Activated CD4-positive, alpha-beta memory T cell treated with anti-CD3 and anti-CD28 coated beads, Interleukin-2, amount 10 ng/mL, durations not matched to agents 7 days and 5 days (primary cell): ENCODE measurements at places on chromosomes 13 and 19.

GRCh38 chr13:113845055-113845454 lies 18.8 kb downstream of the GAS6 start:
- no peak for DNase-seq

DNA sequence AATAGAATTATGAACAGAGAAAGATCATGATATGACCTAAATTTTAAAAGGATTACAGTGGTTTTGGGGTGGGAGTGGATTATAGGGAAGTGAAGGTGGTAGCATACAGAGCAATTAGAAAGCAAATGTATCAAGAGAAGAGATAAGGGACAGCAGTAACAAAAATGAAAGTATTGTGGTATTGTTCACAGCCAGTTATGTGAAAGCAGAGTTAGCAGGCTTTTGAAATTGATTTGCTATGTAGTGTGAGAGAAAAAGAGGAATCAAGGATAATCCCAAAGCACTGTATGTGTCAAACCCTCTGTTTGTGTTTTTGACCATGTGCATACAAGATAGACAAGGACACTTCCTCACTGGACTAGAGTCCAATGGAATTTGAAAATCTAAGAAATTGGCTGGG lies 1721.4 kb downstream of the PCDH9 start:
- no peak for DNase-seq

DNA sequence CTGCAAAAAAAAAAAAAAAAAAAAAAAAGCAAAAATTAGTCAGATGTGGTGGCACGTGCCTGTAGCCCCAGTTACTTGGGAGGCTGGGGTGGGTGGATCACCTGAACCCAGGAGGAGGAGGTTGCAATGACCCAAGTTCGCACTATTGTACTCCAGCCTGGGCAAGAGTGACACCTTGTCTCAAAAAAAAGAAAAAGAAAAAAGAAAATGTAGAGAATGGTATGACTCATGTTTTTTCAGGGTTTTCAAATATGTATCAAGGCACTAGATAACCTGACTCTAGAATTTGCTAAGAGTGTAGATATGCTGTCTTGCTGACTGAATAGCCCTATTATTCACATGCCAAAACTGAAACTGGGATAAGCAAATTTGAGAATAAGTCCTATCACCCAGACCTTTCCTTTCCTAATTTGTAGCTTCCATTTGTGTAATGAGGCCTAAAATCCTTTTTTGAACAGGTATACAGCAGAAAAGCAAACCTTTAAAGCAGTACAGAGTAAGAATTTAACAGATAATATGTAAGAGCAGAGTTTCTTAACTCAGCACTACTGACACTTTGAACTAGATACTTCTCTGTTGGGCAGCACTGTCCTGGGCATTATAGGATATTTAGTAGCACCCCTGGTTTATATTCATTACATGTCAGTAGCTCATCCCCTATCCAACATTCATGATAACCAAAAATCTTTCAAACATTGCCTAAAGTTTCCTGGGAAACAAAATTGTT lies 108.6 kb downstream of the ELF1 start:
- DNase-seq, result no peak

DNA sequence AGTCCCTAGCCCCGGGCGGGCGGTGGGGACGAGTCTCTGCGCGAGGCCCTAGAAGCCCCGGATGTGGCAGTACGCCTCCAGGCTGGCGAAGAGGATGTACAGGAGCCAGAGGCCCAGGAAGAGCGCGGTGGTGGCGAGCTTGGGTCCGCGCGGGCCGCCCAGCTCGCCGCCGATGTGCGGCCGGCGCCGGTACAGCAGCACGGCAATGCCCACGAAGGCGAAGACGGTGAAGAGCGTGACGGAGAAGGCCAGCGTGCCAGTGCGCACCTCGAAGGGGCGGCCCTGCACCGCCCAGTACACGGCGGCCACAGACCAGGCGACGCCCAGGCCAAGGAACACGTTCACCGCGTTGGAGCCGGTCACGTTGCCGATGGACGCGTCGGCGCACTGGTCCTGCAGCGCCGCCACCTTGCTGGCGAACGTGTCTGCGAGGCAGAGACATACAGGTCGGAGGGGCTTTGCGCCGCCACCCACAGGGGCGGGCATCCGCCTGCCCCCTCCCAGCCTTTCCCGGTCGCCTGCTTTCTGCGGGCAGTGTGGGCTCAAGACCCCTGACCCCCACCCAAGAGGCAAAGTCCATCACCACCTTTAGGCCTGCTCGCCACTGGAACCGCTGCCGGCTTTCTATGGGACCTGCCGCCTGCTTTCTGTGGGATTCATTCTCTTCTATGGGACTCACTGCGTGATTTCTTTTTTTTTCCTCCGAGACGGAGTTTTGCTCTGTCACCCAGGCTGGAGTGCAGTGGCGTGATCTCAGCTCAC lies 10.9 kb upstream of the MEIS3 start:
- DNase-seq, result peak; percentile 60

GRCh38 chr19:41895745-41896580 lies 13.0 kb downstream of the ARHGEF1 start:
- DNase-seq, result no peak

GRCh38 chr13:76696370-76696769 lies 189.8 kb downstream of the KCTD12 start:
- DNase-seq, result no peak

DNA sequence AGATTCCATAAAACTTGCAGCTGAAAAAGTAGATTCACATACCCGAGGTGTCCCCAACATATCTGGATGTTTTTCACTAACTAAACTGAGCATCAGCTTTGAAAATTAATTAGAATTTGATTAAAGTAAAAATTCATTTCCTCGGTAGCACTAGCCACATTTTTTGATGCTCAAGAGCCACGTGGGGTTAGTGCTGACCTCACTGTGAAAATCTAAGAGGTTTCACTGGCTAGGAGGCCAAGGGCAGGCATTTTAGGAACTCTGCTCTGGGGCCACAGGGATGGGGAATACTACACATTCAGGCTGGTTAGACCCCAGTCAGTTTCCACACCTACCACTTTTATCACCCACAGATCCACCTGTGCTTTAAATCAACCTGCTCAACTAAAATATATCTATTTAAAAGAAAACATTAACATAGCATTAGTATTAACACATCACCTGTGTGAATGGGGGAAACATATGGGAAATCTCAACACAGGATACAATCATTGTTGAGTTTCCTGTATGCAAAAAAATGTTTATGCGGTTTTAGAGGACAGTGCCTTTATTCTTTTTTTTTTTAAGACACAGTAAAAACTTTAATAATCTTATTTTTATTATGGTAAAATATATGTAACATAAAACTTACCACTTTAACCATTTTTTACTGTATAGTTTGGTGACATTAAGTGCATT lies 45.5 kb downstream of the BRD4 start:
- no peak for DNase-seq

DNA sequence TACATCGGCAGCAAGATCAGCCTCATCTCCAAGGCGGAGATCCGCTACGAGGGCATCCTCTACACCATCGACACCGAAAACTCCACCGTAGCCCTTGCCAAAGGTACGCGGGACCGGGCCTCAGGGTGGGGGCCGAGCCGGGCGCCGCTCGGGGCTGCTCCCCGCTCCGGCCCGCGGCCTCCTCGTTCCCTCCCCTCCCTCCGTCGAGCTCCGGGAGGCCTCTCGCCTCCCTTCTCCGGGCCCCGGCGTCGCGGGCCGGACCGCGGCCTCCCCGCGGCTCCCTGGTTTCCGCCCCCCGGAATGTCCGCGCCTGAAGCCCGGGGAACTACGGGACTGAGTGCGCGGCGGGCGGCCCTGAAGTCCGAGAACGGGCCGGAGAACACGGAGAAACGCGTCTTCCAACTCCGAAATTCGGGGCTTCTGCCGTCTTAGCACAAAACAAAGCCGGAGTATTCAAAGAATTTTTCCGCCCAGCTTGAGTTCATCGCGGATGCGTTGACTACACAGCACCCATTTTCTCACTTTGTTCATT lies 423 bp downstream of the LSM14A start:
- DNase-seq, result no peak

- peak; percentile 35 for DNase-seq
Observed at GRCh38 chr19:28727480-28728159, 485.3 kb downstream of the UQCRFS1 start.

DNA sequence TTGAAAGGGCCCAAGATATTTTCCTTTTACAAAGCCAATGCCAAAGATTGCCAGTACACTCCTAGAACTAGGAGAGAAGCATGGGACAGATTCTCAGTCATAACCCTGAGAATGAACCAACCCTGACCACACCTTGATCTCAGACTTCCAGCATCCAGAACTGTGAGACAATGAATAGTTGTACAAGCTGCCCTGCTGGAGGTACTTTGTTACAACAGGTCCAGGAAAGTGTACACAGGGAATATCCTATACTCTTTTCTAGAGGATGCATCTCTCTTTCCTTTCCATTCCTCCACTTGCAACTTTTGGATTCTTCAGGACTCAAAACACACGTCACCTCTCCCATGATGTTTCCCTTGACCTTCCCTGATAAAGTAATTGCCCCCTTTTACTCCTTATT lies 325.7 kb downstream of the RFC3 start:
- no peak for DNase-seq

- peak; percentile 26 for DNase-seq
Observed at GRCh38 chr13:46831588-46832194, 34.7 kb upstream of the ESD start.

GRCh38 chr19:47499371-47499770 lies 15.4 kb upstream of the KPTN start:
- DNase-seq, result no peak

DNA sequence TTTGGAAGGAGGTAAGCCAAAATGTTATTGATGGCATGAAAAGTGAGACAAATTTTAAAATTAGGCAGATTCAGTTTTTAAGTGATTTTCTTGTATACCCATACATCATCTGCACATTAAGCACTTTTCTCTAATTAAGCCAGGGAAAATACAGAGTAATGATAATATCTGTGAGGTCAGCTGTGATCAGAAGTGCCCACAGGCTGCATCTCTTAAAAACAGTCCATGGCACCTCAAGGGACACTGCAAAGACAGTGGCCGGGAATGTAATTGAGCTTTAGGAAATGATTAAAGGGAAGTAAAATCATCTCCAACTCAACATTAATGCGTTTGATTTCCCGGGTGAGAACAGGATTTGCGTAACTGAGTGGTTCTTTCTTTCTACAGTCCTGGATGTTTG lies 2.0 kb downstream of the COL4A1 start:
- DNase-seq, result no peak

GRCh38 chr13:90800082-90800746 lies 547.3 kb upstream of the MIR17HG start:
- DNase-seq, result no peak

GRCh38 chr13:103238441-103238840 lies 172.2 kb upstream of the SLC10A2 start:
- DNase-seq, result no peak

GRCh38 chr13:94182185-94182761 lies 297.2 kb downstream of the DCT start:
- DNase-seq, result no peak

- DNase-seq, result no peak
Observed at GRCh38 chr13:103730407-103730806, 664.2 kb upstream of the SLC10A2 start.

GRCh38 chr19:2210987-2211740 lies 25.0 kb downstream of the PLEKHJ1 start:
- no peak for DNase-seq

GRCh38 chr13:95176611-95177259 lies 124.5 kb downstream of the ABCC4 start:
- no peak for DNase-seq

DNA sequence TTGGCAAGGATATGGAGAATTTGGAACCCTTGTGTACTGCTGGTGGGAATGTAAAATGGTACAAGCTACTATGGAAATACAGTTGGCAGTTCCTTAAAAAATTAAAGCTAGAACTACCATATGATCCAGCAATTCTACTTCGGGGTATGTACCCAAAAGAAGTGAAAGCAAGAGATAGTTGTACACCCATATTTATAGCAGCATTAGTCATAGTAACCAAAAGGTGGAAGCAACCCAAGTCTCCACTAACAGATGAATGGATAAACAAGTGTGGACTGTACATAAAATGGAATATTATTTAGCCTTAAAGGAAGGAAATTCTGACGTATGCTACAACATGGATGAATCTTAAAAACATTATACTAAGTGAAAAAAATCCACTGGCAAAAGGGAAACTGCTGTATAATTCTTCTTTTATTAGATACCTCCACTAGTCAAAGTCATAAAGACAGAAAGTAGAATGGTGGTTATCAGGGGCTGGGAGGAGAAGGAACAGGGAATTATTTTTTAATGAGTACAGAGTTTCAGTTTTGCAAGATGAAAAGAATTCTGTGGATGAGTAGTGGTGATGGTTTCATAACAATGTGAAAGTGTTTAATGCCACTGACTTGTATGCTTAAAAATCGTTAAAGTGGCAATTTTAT lies 141.6 kb downstream of the RXFP2 start:
- no peak for DNase-seq

DNA sequence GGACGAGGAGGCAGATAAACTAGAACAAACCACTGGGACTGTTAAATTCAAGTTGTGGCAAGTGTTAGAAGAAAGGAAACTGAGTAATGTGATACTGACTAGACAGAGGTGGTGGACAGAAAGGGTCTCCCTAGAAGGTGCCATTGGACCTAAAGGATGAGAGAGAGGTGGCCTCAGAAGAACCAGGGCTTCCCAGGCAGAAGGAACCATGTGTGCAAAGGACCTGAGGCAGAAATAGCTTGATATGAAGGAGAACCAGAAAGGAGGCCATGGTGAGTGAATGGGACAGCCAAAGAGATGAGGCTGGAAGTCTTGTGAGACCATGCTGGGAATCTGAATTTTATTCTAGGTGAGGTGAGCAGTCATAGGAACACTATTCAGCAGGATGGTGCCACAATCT lies 2.8 kb upstream of the SYDE1 start:
- no peak for DNase-seq

GRCh38 chr19:6185093-6185834 lies 49.8 kb downstream of the ACSBG2 start:
- DNase-seq, result no peak

- peak; percentile 26 for DNase-seq
Observed at GRCh38 chr19:10271543-10272086, 695 bp downstream of the ICAM1 start.

DNA sequence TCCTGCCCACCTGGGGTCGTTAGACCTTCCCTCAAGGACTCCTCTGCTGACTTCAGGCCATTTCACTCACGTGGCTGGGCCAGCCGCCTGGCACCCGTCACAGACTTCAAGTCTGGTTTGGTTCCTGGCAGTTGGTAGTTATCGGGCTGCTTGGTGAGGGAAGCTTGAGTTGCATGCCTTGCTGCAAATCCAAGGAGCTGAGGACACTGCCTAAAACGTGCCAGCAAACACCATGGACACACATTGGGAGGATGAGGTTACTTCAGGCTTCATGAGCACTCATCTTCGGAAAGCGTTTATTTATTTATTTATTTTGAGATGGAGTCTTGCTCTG lies 2.6 kb downstream of the GPI start:
- DNase-seq, result no peak

DNA sequence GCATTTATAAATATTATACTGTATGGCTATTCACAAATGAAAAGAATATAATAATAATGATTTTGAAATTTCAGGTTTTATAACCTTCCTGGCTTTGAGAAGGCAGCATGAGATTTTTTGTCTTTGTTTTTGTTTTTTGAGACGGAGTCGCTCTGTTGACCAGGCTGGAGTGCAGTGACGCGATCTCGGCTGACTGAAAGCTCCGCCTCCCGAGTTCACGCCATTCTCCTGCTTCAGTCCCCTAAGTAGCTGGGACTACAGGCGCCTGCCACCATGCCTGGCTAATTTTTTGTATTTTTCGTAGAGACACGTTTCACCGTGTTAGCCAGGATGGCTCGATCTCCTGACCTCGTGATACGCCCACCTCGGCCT lies 64.1 kb downstream of the ZNF429 start:
- DNase-seq, result peak; percentile 58

- no peak for DNase-seq
Observed at GRCh38 chr19:18660051-18660910, 23.2 kb upstream of the CRTC1 start.
